SW 1271 (cell line): ENCODE measurements at places on chromosomes 6 and 20.

DNA sequence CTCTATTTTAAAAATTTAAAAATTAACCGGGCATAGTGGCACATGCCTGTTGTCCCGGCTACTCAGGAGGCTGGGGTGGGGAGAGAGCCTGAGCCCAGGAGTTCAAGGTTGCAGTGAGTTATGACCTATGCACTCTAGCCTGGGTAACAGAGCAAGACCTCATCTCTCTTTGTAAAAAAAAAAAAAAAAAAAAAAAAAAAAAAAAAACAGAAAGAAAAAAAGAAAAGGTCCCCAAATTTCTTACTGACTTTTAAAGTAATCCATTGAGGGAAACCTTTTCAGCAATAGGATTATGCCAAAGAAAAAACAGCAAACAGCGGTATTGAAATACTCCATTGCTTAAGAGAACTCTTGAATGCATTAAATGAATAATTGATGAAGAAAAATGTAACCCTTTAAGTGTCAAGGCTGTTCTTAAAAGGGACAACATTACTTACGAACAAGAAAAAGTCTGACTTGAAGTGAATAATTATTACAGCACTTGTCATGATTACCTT lies 6.0 kb upstream of the DNAAF9 start:
- no peak for DNase-seq

GRCh38 chr20:43961541-43962471 lies 47.2 kb downstream of the TOX2 start:
- no peak for DNase-seq

DNA sequence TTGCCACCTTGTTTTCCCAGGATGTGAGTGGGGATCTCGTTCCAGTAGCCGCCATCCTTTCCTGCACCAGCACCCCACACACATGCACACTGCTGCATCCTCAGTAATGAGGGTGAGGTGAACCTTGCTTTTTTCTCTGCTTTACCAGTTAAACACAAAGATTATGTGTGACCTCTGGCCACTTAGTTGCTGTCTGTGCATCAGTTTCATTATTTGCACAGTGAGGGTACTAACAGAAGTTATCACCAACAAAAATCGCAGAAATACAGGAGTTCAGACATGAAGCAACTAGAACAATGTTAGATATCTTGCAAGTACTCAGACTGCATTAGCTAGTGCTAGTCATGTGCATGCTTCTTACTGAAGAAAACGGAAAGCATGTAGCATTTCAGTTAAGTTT lies 17.4 kb upstream of the DACT2 start:
- no peak for DNase-seq

GRCh38 chr6:25324066-25324762 lies 45.0 kb downstream of the CARMIL1 start:
- DNase-seq: no peak
